NK-92 treated with Interleukin-12 subunit alpha and Interleukin-12 subunit beta, amount 100 ng/mL, for 24 hours (cell line): ENCODE measurements at places on chromosomes 13 and 19.

GRCh38 chr13:29472332-29472961, 123.0 kb downstream of the SLC7A1 start:
- DNase-seq = peak; percentile 19

GRCh38 chr19:45827459-45828093, 12.5 kb upstream of the RSPH6A start:
- DNase-seq = no peak

GRCh38 chr19:40685563-40685962, 4.9 kb downstream of the NUMBL start:
- no peak for DNase-seq

DNA sequence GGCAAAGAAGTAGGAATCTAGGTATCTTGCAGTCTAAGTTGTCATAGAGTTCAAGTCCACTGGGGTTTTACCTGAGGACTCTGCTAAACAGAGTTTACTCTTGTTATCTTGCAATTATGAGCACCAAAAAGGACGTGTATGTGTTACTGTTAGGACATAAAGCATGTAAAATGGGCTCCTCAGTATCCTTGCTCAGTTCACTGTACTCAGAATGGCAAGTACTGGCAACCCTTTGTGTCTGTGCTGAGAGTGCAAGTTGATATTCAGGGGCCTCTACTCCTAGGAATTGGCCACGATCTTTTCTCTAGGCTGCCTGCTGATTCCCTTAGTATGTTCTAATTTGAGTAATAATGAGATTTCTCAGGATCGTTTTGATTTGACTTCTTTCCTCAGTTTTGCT, 13.3 kb downstream of the TDRD3 start:
- no peak for DNase-seq

DNA sequence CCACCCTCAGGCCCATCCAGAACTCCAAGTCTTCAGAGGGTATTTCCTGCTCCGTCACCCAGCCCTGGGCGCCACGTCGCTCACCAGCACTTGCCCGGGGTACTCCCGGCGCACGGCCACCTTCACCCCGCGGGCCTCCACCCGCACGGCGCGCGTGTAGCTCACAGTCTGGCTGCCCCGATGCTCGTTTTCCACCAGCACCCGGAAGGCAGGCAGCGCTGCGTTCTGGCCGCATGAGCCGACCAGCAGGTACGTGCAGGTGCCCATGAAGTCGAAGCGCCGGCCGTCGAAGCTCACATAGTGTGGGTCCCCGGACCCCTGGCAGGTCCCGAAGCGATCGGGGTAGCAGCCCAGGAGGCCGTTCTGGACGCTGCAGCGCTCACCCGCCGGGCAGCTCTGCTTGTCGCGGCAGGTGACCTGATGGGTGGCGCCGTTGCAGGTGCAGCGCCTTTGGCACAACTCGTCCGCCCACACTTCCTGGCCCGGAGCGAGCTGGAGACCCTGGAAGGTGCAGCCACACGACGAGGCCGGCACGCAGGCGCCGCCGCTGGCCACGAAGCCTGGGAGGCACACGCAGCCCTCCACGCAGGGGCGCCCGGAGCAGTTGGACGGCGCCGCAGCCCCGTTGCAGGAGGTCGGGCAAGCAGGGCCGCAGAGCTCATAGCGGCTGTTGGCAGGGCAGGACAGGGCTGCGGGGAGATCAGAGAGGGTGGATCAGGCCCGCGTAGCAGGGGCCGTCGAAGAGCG, 19.2 kb downstream of the FCGBP start:
- DNase-seq = no peak

GRCh38 chr19:17020385-17020784, 6.2 kb downstream of the CPAMD8 start:
- no peak for DNase-seq

- no peak for DNase-seq
Observed at GRCh38 chr13:40819797-40820315, 30.4 kb downstream of the SLC25A15 start.

DNA sequence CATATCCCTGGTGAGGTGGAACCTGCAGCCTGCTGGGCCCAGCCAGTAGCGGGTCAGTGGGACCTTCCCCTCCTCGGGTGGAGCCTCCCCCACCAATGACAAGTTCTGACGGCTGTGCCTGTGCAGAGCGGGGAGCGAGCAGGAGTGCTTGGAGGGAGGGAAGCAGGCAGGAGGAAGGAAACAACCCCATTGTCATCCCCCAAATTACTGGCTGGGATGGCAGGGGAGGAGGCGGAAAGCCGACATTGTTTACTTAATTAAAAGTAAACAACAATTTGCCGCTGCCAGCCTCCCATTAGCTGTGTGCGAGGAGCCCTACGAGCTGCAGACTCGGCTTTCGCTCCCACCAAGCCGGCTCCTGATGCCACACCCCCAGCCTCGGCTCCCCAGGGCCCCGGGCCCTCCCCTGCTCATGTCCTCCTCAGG, 45.5 kb downstream of the LYL1 start:
- DNase-seq = no peak

GRCh38 chr13:113947311-113948033, 26.4 kb downstream of the C13orf46 start:
- no peak for DNase-seq

- no peak for DNase-seq
Observed at GRCh38 chr13:100125946-100126345, 37.1 kb downstream of the PCCA start.

DNA sequence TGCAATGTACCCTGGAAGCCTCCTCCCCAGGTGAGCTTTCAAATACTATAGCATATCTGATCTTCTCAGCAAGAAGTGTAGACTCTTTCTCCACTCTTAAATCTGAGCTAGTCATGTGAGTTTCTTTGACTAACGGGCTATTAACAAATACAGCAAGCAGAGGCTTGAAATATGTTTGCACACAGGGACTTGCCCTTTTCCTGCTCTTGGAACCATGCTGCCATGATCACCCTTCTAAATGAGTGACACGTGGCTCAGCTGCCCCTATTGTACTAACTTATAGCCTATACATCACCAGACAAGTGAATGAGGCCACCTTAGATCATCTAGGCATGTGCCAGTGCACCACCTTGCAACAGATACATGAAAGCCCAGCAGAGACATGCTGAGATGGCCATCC, 13.3 kb upstream of the SUCLA2 start:
- DNase-seq = no peak

DNA sequence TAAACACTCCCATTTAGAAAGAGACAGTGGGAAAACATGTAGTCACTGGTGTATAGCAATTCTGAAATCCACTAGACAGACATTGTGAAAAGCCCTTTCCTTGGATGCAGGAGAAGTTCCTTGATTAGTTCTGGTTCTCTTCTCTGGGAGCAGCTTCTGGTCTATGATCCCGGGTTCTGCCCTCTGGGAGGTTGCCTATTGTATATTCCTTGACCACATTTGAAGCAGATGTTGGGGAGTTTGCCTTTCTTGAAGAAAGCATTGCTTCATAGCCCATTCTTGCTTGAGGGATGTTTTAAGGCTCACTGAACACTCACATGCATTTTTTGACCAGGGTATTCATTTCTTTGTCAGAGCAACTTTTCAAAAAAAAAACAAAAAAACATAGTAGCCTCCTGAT, 211.9 kb downstream of the NDFIP2 start:
- no peak for DNase-seq

- no peak for DNase-seq
Observed at GRCh38 chr19:33192010-33192409, 2.1 kb upstream of the LRP3 start.

DNA sequence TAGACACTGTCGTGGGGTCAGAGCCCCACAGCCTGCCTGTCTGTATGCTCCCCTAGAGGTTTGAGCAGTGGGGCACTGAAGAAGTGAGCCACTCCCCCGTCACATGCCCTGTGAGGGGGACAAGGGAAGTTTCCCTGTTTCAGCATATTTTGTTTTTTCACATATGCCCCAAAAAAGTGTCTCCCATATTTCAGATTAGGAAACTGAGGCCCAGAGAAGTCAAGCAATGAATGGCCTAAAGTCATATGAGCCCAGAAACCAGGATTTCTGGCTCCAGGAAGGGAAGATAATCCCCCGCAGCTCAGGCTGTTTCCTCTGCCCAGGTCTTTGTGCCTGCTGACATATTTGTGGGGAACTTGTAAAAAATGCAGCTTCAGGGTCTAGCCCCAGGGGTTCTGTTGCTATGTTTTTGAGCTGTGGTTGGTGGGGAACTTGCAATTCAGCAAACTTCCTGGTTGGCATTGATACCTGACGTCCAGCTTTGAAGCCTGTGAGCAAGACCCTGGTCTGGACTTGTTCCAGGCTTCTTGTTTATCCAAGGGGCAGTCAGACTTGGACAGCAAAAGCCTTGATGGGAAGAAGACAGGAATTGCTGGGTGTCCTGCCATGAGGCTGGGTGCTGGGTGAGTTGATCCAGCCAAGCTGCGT, 9.5 kb downstream of the RASL11A start:
- DNase-seq = no peak

GRCh38 chr19:41957838-41958366, 1.2 kb downstream of the RABAC1 start:
- DNase-seq = no peak

- peak; percentile 55 for DNase-seq
Observed at GRCh38 chr19:29610213-29610573, 4.1 kb downstream of the POP4 start.

GRCh38 chr19:33299051-33299688, 3.2 kb downstream of the CEBPA start:
- no peak for DNase-seq
